CD4-positive, CD25-positive, alpha-beta regulatory T cell (primary cell): ENCODE measurements at places on chromosomes 1 and 21. TPM values are rescaled to one million over a fixed set of nuclear protein-coding genes. Genes with fewer than 3 reads are reported as not detected.

GRCh38 chr1:108079440-108080025, 114.6 kb upstream of the VAV3 start:
- peak overlapping the region; percentile 53 for H3K27ac ChIP-seq

- no peak for DNase-seq
- H3K4me1 ChIP-seq, result no peaks in the 10 kb centered on the region
- no peaks in the 10 kb centered on the region for H3K27me3 ChIP-seq
These were observed 139.5 kb upstream of the HMGB4 start for GRCh38 chr1:33724348-33724747.

GRCh38 chr1:109514846-109515245, 5.3 kb upstream of the AMIGO1 start:
- peaks cover 7% of the 10 kb centered on the region for H3K4me1 ChIP-seq
- H3K27me3 ChIP-seq, result no peaks in the 10 kb centered on the region
- no peaks in the 10 kb centered on the region for H3K36me3 ChIP-seq
- no peak for DNase-seq
- H3K4me3 ChIP-seq, result no peak overlapping the region
- no peak overlapping the region for H3K27ac ChIP-seq

DNA sequence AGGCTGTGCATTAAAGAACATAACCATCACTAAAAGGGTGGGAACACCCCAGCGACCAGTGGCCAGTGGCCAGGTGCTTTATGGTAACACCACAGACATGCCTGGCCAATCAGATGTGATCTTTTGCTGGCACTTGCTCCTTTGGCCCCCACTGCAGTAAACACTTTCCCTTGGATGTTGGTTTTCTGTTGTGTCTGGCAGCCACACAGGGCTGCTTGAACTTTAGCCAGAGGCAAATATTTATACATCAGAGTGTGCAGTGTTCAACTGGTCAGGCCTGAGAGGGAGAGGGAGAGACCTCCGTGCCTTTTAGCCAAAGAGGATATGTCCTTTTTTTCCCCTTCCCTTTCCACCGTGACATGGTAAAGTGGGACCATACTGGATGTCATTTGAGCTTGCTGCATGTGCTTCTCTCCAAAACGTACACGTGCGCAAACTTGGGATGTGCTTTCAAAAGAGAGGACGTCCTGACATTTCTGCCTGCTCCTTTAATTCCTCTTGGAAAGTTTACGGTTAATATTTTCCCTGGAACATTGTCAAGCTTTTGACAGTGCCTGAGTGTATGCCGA, 101.2 kb downstream of the NFIA start:
- no peak overlapping the region for H3K27ac ChIP-seq
- no peaks in the 10 kb centered on the region for H3K36me3 ChIP-seq
- H3K4me3 ChIP-seq, result no peak overlapping the region
- H3K4me1 ChIP-seq, result no peaks in the 10 kb centered on the region
- no peaks in the 10 kb centered on the region for H3K27me3 ChIP-seq
- DNase-seq, result no peak

DNA sequence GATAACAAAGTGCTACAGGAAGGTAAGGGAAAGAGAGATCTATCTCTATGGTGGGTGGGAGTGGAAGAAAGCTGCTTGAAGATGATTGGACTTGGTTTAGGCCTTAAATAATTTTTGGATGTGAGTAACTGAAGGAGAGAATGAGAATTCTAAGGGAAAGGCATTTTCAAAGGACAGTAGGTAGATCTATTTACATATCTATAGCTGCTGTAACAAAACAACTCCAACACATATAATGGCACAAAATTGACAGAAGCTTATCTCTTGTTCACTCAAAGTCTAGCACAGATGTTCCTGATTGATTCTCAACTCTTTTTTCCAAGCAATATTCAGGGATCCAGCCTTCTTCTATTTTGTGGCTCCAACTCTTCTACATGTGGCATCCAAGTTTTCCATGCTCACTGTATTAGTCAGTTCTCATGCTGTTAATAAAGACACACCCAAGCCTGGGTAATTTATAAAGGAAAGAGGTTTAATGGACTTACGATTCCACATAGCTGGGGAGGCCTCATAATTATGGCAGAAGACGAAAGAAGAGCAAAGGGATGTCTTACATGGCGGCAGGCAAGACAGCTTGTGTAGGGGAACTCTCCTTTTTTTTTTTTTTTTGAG, 3.1 kb upstream of the DDAH1 start:
- no peaks in the 10 kb centered on the region for H3K36me3 ChIP-seq
- H3K4me3 ChIP-seq, result no peak overlapping the region
- H3K27me3 ChIP-seq, result peaks cover 19% of the 10 kb centered on the region
- peaks cover 3% of the 10 kb centered on the region for H3K4me1 ChIP-seq
- no peak for DNase-seq

DNA sequence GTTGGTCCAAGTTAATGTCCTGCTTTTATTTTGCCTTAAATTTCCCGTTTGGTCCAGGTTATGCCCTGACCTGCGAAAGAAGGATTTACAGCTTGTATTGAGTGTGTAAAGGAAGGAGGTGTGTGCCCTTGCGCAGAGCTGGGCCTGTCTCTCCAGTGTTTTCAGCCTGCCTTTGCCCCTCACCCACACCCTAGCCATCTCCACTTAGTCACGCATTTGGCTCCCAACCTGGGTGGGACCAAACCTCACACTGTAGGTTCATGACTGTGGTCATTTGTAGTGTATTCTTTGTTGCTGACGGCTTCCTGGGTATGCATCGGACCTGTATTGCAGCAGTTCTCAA, 572 bp upstream of the SRSF10 start:
- peaks cover 8% of the 10 kb centered on the region for H3K36me3 ChIP-seq
- peak overlapping the region; percentile 92 for H3K4me3 ChIP-seq
- peak; percentile 65 for DNase-seq

DNA sequence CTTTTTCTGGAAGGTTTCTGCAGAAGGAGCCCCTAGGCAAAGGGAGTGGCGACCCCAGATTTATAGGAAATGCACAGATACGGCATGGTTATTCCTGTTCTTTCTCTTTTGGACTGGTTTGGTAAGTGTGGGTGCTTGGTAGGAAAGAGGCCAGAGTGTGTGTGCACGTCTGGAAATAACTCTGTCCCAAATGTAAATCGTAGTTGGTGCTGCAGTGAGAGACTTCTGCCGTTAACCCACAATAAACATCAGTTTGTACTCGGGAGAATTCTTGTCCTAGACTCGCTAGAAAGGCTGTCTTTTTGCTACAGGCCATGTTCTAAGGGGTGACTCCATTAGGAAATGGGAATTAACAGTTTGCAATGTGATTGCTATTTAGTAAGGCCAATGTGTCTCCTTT, 779 bp downstream of the SLC44A3 start:
- peaks cover 37% of the 10 kb centered on the region for H3K27me3 ChIP-seq
- no peak overlapping the region for H3K4me3 ChIP-seq
- no peak overlapping the region for H3K27ac ChIP-seq
- H3K36me3 ChIP-seq, result no peaks in the 10 kb centered on the region
- H3K4me1 ChIP-seq, result peaks cover 3% of the 10 kb centered on the region
- no peak for DNase-seq

GRCh38 chr21:46062471-46063211, 35.3 kb upstream of the COL6A2 start:
- DNase-seq, result no peak
- H3K4me1 ChIP-seq, result no peaks in the 10 kb centered on the region
- no peaks in the 10 kb centered on the region for H3K36me3 ChIP-seq
- no peak overlapping the region for H3K4me3 ChIP-seq

The CFHR4 gene
- total RNA-seq, result not detected

The CNKSR1 gene
- total RNA-seq, result 7.0 TPM

The TNFRSF4 gene
- total RNA-seq, result 65.8 TPM

The GBP1 gene
- total RNA-seq, result 87.1 TPM
